Dorsolateral prefrontal cortex (tissue), 122 donors: ENCODE measurements at places on chromosomes 3 and 15.

DNA sequence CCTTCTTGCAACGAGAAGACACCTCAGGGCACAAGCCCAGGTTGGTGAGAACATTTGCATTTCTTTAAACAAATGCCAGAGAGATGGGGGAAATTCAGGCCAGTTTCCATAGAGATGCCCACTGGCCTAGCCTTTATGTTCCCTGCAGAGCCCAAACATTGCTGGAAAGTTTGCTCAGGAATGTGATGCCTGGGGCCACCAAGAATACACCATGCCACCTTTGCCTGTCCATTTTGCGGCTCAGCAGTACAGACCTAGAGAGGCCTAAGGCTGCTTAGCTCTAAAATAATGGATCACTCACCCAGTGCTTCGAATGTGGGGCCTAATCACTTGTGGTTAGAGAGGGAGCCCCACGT is 210.0 kb downstream of the RPLP1 start:
- no peak for DNase-seq

GRCh38 chr3:186949281-186949982 is 19.1 kb downstream of the ST6GAL1 start:
- DNase-seq, result no peak

DNA sequence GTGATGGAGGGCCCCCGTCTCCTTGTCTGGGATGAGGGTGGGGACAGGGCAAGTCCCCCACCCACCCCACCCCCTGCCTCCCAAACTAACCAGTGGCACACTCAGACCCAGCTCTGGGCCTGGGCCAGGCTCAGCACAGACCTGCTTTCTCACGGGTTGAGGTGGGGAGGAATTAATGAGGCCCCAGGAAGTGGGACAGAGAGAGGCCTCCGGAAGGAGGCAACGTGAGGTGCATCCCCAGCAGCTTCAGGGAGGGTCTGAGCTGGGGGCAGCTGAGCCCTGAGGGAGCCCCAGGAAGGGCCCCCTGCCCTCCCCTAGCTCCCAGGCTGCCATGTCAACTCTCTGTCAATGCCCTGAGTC is 15.0 kb upstream of the GNAI2 start:
- DNase-seq, result no peak

- DNase-seq, result no peak
Measured at GRCh38 chr3:181134873-181135272, 145.3 kb upstream of the DNAJC19 start.

DNA sequence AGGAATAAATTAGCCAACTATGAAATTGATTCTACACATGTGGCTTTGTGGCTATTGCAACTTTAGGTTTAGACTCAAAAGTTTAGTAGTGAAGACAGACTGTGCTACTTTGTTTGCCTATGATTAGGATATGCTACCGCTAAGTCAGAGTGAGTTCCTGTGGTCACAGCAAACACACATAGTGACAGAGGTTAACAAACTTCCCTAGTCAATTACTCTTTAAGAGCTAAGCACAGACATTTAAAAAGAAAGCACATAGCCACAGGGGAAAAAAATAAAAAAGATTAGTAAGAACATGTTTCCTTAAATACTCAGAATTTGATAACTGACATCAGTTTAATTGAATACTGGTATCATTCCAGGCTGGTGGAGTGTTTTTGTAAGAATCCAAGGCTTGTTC is 207.1 kb downstream of the GBE1 start:
- no peak for DNase-seq

GRCh38 chr3:16704941-16705340 is 99.7 kb upstream of the DAZL start:
- DNase-seq, result no peak

GRCh38 chr3:33505027-33505426 is 64.8 kb upstream of the UBP1 start:
- DNase-seq, result no peak

DNA sequence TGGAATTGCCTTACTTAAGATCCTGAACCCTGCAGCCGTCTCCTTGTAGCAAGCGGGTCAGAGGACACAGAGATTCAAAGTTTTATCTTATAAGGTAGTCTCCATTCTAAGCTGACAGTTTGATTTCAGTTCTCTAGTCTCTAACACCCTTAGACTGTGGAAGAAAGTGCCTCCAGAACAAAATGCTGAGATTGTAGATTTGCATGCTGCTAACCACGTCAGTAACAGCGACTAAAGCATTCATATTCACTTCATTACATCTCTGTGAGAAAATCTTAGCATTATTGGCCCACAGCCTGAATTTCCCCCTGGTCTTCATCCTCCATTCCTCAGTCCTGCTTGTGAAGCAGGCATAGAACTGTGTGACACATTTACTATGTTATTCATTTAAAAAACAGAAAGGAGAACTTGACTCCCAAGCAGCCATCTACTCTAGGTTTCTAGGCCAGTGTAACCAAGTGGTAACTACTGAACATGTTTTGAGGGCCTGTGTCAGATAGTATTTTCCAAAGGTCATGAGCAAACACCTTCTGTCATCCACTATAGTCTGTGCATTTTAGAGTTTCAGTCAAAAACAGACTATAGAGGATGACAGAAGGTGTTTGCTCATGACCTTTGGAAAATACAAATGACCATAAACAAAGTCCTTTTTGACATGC is 27.4 kb downstream of the ARIH2 start:
- no peak for DNase-seq

- no peak for DNase-seq
Measured at GRCh38 chr3:79405183-79405582, 362.6 kb downstream of the ROBO1 start.

GRCh38 chr15:62482785-62483429 is 317.8 kb upstream of the C2CD4B start:
- DNase-seq, result no peak

DNA sequence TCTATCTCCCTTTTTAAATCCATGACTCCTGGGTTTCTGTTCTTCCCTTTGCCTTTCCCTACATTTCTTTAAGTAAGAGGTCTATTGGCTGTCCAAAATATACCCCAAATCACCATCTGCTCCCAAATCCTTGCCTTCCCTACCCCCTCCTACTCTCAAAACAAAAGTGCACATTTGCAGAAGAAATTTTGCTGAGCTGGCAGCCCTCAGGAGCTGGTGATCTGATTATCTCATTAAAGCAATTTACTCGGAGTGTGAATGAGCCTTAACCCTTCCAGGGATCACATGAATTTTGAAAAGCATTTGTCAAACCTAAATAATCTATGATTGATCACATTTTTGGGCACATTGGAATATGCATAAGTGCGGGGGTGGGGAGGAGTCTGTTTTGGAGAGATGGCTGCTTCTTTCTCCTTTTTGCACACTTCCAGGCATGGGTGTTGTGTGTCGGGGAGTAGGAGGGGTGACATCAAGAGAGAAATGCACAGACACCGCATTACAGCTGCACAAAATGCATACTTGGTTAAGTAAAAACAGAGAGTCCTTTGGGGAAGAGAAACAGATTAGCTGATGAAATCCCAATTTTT is 892.6 kb downstream of the TUSC7 start:
- no peak for DNase-seq

DNA sequence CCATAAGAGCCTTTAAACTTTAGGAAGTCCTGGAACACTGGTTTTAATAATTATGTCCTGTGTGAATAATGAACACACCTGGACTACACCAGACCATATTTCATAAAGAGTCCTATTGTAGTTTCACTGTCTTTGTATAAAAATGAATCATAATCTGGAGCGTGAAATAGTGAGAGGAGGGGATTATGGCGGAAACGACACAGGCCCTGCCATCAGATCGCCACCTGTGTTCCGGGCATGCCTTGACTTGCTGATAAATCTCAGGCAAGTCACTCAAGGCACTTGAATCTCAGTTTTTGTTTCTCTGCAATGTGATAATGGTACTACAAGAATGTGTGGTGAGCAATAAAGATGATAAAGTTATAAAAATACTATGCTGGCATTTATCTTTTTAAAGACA is 995.5 kb downstream of the MCTP2 start:
- no peak for DNase-seq

- no peak for DNase-seq
Measured at GRCh38 chr15:50244959-50245624, 20.4 kb downstream of the HDC start.

DNA sequence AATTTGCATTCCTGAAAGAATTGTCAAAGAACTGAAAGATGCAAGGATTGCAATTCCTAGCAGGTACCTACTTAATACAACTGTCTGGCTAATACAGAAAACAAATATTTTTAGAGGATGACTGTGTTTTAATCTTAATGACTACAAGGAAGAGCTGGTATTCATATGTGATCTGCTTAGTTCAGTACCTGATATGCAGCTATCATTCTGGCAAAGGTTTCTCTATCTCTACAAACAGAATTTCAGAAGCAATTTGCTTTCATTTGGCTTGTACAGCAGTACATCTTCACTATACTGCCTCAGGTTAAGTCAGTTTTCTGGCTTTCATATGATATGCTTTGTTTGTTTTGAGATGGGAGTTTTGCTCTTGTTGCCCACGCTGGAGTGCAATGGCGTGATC is 51.3 kb downstream of the TBL1XR1 start:
- no peak for DNase-seq

- no peak for DNase-seq
Measured at GRCh38 chr3:182226995-182227394, 515.3 kb downstream of the SOX2 start.
